Left renal pelvis (tissue), 4 donors: ENCODE measurements at places on chromosomes 3 and 15. TPM values are rescaled to one million over a fixed set of nuclear protein-coding genes. Genes with fewer than 3 reads are reported as not detected.

Gene BCL2A1
- polyA plus RNA-seq = 0.21 TPM

Gene SAXO2
- 6.7 TPM for polyA plus RNA-seq

Gene DUOX1
- polyA plus RNA-seq = 1.8 TPM

Gene PLA2G4D
- polyA plus RNA-seq = 0.04 TPM

Gene CKMT1B
- 2.3 TPM for polyA plus RNA-seq

Gene GOLGA8S
- 1.3 TPM for polyA plus RNA-seq

Gene ITGB5
- polyA plus RNA-seq = 94.2 TPM

Gene LDHAL6B
- polyA plus RNA-seq = not detected

GRCh38 chr15:37289109-37289765 lies 188.9 kb upstream of the MEIS2 start:
- DNase-seq = no peak

- no peak for DNase-seq
Measured at GRCh38 chr15:27648359-27648758, 450.8 kb downstream of the OCA2 start.

DNA sequence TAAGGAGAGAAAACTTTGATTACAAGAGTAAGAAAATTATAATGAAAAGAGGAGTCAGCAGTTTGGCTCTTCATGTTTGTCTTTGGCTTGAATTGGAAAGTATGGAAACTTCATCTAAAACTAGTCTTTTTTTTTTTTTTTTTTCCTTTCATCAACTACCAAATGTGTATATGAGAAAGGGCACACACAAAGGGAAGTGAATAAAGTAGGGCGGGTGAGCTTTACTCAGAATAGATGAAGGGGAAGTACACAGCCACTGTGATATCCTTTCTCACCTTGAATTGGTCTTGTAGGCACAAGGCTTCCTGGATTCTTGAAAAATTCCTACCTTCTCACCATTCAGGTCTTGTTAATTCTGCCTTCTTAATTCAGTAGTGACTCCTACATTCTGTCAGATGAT lies 652.3 kb upstream of the KCNMB2 start:
- DNase-seq = no peak

DNA sequence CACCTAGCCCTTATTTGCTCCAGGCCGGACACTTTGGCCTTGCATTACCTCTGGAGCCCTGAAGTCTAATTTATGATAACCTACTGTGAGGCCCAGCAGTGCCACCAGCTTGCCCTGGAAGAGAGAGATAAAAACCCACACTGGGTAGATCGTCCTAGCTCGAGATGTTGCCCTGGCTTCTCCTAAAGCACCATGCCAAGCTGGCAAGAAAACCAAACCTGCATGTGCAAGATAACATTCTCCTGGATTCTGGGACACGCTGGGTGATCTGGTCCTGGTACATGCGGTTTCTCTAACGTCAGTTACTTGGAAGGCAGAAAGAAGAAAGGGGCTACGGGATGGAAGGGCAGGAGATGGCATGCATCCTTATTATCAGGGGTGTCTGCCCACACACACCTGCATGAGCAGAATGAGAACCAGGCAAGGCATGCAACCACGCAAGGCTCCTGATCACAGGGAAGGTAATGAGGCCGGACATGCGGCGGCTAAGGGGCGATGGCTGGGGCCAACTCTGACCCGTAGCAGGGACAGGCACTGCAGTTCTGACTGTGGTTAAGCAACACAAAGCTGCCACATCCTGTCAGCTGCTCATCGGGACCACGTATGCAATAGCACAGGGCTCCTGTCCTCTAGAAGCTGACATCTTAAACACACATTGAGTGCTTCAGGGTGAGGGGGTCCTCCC lies 73.0 kb downstream of the OXNAD1 start:
- DNase-seq = no peak

DNA sequence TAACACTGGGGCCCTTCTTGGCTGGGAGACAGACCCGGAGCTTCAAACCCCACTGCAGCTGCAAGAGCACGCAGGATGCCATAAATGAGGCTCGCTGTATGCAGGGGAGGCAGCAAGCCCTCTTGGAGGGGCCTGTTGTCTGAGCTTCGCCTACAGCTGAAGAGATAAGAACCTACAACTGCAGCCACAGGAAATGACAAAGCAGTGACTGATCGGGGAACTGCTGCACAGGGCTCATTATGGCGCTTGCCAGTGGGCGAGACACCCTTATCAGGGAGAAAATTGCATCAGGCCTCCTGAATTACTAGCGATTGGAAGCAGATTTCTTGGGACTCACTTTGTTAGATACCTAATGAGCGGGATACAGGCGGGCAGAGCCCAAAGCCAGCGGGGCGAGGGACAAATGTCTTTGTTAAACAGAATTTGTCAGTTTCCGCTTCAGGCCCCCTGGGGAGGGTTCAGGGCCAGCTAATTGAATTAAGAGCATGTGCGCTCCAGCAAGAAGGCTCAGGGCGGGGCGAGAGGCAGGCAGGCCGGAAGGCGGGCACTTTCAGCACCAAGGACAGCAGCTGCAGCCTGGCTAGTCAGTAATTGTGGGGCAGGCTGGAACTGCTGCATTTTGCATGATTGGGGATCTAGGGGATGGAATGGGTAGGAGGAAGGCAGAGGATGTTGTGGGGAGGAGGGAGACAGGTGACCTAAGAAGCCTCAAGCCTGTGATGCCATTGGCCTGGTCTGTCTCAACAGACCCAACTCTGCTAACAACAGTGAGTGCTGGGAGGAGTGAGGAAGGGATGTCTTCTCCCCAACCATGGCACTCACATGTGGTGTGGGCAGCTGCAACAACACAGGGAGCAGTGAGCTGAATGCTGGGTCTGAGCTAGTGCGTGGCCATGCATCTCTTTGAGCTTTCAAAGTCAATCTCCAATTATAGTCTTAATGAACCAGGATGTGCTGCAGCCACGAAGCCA lies 55.3 kb downstream of the CCDC33 start:
- peak; percentile 66 for DNase-seq

DNA sequence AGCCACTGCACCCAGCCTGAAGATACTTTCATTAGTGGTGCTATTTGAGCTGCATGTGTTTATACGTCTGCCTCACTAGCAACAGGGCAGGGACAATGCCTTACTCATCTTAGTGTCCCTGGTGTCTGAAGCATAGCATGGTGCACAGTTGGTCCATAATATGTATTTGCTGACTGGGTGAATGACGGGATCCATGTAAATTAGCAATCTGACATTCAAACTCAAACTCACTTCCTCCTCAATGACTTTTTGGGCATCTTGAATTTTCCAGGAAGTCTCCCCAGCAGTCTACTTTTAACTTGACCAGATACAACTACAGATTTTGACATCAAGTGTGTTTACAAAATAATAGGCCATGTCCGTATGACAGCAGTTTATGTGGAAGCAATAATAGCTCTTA lies 3.0 kb upstream of the LDHAL6B start:
- no peak for DNase-seq

GRCh38 chr15:89072277-89072869 lies 15.9 kb upstream of the ABHD2 start:
- DNase-seq = no peak

GRCh38 chr15:66931768-66932633 lies 133.4 kb upstream of the SMAD3 start:
- DNase-seq = peak; percentile 50
